Activated naive CD8-positive, alpha-beta T cell treated with anti-CD3 and anti-CD28 coated beads, Interleukin-2, amount 50 U/mL, for 16 hours (primary cell): ENCODE measurements at places on chromosomes 12 and 14.

GRCh38 chr14:33524244-33524643 lies 426.6 kb downstream of the EGLN3 start:
- DNase-seq, result no peak

DNA sequence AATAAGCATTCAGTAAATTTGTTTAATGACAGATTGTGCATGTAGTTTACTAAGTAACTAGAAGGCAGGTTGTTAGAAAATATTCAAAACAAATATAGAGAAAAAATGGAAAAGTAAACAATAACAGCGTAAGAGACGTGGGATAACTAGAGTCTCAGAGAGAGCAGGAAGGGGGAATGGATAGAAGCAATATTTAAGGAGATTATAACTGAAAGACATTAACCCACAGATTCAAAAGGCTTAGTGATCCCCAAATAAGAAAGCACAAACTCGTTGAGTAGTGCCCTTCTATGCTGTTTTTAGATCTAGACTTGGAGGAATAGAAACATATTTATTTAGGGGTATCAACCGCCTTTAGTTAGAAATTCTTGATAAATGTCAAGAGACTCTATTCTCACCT lies 169.7 kb upstream of the RGS6 start:
- DNase-seq, result no peak

DNA sequence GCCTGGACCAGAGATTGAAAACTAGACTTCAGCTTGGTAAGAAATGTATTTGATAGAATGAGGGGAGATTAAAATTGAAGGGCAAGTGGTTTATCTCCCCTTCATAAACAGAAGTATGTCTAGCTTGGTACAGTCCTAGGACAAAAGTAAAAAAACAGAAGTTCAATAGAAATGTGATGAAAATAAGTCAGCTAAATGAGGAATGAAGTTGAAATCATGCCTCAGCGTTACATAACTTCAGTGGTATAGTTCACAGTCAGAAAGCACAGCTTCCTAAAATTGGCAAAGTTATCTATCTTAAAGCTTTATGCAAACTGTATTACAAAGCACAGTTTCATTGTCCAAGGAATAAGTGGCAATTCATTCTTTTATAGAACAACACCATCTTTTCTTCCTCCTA lies 90.2 kb upstream of the SYT10 start:
- DNase-seq, result no peak

DNA sequence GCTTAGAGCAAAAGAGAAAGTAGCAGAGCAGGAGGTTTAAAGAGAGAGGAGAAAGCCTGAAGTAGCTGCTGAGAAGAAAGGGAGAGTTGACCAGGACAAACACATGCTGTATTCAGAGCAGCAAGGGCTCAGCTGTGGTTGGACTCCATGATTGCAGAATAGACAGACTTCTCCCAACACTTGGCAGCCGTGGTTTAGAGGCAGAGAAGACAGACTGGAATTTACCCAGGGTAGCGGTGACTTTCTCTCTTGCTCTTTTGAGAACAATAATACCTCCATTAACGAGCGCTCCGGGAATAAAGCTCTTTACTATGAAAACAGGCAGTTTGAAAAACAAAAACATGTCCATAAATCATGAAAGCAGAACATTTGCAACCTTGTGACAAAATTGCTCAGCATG lies 21.4 kb upstream of the IGF1 start:
- no peak for DNase-seq

GRCh38 chr12:87920139-87920538 lies 109.1 kb downstream of the C12orf50 start:
- DNase-seq, result no peak

- no peak for DNase-seq
Measured at GRCh38 chr14:32629236-32629635, 300.1 kb downstream of the AKAP6 start.

- DNase-seq, result no peak
Measured at GRCh38 chr14:57486767-57487379, 6.8 kb downstream of the CCDC198 start.

DNA sequence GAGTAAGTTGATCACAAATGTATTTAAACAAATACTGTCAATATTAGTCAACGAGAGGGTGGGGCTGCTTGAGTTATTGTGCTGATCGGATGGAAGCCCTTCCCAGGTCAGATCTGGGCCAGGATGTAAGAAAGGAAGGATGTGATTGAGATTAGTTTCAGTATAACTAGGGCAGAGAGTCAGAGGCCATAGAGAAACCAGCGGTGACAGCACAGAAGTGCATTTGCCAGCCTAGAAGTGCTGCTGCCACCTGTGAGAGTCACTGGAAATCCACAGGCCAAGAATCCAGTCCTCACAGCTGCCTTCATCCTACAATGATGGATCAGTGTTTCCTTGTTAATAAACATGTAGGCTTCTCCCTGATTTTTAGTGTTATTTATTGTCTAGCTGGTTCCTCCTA lies 9.8 kb upstream of the FERMT2 start:
- DNase-seq, result no peak

DNA sequence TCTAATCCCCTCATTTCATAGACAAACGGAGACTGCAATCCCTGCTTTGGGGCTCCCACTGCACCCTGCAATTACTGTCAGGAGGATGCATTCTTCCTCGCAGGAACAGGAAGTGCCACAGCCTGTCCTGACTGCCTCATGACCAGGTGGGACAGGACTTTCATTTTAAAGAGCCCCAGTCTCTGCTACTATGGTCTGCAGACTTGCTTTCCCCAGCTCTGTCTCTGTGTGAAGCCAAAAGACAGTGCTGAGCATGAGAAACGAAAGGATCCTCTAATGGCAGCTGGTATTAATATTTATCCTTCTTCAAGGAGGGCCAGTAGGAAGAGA lies 60.0 kb upstream of the PNMA1 start:
- DNase-seq, result no peak

GRCh38 chr12:51346581-51346980 lies at the start of gene CELA1:
Gene CELA1 (minus strand): TSS chr12:51346679. CDS start chr12:51346638, 41 bp downstream.
- no peak for DNase-seq

GRCh38 chr12:12086973-12087692 lies 16.4 kb downstream of the BCL2L14 start:
- DNase-seq, result no peak

DNA sequence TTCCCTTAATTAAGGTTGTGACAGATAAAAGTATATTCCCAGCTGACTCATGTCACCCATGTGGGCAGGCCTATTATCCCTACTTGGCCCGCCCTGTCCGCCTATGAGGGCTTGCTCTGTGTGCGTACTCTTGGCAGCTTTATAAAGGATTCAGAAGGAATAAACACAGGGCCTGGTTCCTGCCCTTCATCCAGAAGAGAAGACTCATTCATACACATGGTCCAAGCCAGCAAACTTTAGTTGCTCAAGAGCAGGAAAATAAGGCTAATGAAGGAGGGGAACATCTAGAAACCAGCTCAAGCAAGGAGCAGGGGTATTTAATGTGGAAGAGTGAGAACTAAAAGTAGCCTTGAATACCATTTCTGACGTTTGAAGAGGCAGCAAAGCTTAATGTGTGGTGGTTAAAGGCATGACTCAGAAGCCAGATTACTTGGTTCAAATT lies 141.9 kb downstream of the CRADD start:
- DNase-seq, result no peak

DNA sequence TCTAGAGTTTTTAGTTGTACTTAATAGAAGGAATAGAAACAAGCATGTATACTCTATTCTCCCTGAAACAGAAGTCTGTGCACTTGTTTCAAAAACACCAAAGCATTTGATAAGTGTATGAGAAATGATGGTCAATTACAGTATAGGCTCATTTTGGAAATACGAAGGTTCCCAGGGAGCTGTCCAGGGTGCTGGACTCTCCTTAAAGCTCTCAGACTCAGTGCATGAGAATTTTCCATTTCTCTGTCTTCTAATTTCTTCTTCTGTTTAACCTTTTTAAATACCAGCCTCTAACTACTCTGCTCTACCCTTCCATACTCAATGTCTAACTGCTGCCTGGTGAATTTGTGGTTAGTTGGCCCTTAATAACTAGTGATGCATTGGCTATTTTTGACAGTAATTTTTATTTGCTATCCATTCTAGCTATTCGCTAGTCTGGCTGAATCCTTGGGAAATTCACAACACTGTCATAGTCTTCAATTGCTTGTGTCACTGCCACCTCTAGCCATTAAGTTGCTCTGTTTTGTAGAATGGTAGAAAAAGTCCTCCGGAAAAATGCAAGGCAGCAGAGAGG lies 229.2 kb downstream of the NRXN3 start:
- no peak for DNase-seq

GRCh38 chr14:71415404-71415690 lies 508.1 kb downstream of the PCNX1 start:
- no peak for DNase-seq

GRCh38 chr12:122860040-122860853 lies 25.0 kb downstream of the HIP1R start:
- DNase-seq, result peak; percentile 67

- DNase-seq, result no peak
Measured at GRCh38 chr14:22837750-22838538, 1.6 kb downstream of the MMP14 start.

GRCh38 chr12:67750513-67751183 lies 102.1 kb downstream of the DYRK2 start:
- no peak for DNase-seq

- no peak for DNase-seq
Measured at GRCh38 chr12:6799147-6799546, 9.8 kb downstream of the CD4 start.

DNA sequence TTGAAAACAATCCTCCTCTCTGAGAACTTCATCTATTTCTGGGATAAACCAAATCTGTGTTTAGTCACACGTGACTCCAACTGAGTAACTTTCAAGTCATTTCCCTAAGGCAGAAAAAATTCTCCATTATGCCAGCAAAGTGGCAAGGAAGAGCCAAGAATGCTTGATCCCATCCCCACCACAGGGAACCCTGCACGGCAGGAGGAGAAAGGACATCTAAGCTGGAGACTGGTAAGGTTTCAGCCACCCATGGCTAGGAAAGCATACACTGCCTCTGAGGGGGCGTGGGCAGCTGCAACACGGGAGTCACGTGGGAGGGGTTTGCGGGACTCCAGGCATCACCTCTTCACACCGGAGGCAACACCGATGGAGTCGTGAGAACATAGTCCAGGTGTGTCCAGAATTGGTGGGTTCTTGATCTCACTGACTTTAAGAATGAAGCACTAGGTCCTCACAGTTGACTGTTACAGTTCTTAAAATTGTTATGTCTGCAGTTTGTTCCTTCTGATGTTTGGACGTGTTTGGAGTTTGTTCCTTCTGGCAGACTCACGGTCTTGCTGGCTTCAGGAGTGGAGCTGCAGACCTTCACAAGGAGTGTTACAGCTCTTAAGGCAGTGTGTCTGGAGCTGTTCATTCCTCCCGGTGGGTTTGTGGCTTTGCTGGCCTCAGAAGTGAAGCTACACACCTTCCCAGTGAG lies 2.7 kb upstream of the SIVA1 start:
- no peak for DNase-seq

DNA sequence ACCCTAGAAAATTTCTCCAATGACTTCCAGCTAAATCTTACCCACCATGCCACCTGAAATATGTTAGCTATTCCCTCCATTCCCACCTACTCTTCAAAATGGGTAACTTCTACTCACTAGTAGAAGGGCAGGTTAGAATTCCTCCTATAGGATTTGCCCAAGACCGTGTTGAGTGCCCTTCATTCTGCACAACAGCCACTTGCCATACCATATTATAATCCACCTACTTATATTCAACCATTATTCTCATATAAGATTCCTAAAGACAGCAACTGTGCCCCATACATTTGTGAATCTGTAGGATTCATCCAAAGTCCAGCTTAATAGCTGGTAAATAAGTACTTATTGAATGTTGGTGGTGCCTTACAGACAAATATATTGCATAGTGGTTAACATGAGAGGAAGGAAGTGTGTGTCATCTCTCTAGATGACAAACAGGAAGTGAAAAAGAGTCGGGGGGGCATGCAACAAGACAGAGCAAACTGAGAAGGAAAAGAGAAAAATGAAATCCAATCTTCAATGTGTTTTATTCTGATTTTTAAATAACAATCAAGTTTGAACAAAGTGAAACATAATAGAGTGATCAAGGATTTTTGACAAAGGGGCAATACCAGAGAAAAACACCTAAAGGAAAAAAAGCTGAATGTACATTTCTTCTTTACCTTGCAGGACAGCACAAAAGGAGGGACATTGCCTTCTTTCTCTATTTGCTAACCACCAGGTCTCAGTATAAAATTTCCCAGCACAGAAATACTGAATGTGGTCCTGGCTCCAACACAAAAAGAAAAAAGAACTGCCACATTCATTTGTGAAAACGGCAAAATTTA lies 389.3 kb upstream of the USP15 start:
- no peak for DNase-seq

GRCh38 chr12:77888611-77889010 lies 57.9 kb downstream of the NAV3 start:
- no peak for DNase-seq

DNA sequence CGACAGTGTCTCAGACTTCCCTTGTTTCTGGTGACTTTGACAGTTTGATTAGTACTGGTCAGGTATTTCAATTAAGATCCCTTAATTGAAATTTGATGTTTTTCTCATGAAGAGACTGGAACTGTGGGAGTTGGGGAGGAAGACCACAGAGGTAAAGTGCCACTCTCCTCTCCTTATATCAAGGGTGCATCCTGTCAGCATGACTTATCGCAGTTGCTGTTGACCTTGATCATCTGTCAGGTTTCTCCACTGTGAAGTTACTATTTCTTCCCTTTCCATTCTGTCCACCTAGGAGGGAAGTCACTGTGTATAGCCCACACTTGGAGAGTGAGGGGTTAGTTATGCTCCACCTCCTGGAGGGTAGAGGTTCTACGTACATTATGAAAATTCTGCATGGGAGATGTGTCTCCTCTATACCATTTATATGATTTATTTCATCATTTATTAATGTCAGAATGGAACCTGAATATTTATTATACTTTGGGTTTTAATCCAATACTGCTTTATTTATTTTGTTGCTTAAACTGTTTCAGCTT lies 40.3 kb upstream of the SMOC1 start:
- DNase-seq, result no peak

GRCh38 chr12:47990351-47991105 lies 13.7 kb downstream of the COL2A1 start:
- DNase-seq, result no peak

DNA sequence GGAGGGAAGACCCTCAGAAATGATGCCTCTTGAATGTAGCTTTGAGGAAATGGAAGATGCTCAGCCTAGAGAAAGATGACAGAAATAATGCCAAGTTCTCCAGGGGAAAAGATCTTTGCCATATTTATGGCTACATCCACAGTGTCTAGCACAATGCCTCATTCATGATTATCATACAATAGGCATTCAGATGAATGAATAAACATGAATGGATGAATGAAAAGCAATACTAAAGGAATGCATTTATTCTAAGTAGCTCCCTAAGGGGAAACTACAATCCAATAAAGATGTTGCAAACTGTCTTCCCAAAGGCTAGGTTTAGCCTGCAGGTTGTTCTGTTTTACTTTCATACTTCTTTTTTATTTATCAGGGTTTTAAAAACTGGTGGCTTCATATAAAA lies 12.0 kb downstream of the TMTC1 start:
- DNase-seq, result no peak

DNA sequence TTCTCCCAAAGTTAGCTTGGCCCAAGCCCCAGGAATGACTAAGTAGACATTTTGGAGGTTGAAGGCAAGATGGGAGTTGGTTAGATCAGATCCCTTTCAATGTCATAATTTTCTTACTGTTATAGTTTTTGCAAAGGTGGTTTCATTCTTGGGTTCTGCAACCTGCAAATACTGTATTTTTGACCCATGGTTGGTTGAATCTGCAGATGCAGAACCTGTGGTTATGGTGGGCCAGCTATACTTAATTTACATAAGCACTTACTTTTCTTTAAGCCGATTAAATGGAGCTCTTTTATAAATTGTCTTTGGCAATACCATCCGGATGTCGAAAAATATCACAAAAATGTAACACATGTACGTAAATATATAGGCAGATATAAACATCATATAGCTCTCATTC lies 25.6 kb downstream of the LEMD3 start:
- no peak for DNase-seq
